Activated T-cell treated with anti-CD3 and anti-CD28 coated beads, Interleukin-2, amount 50 U/mL, for 4 hours (primary cell): ENCODE measurements at places on chromosomes 4 and X. TPM values are rescaled to one million over a fixed set of nuclear protein-coding genes. Genes with fewer than 3 reads are reported as not detected.

The SMR3A gene
- total RNA-seq = not detected

The DMP1 gene
- total RNA-seq = not detected

DNA sequence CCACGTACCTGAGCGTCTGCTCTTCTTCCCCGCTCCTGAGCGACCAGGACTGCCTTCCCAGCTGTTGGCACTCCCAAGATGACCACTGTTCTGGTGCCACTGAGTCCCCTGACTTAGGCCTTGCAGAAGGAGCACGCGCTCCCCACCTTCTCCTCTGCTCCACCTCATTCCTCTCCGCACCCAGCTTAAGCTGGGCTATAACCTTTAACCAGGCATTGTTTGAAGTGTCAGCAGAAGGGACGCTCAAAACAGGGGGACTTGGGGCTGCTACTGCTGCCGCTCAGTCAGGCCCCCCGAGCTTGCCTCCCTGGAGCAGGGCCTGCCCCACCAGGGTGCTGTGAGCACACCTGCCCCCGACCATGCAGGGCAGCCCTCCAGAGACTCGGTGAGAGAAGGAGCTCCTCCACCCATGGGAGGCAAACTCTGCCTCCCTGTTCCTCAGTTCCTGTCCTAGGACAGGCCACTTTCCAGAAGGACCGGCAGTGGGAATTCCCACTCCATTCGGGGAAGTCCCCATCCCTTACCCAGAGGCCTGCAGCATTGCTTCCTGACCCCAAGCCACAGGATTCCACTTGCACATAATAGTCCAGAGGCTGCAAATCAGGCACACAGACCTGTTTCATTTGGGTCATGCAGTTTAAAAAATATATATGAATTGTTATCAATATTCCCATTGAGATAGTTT, 99.7 kb upstream of the ENPP6 start:
- DNase-seq = no peak

DNA sequence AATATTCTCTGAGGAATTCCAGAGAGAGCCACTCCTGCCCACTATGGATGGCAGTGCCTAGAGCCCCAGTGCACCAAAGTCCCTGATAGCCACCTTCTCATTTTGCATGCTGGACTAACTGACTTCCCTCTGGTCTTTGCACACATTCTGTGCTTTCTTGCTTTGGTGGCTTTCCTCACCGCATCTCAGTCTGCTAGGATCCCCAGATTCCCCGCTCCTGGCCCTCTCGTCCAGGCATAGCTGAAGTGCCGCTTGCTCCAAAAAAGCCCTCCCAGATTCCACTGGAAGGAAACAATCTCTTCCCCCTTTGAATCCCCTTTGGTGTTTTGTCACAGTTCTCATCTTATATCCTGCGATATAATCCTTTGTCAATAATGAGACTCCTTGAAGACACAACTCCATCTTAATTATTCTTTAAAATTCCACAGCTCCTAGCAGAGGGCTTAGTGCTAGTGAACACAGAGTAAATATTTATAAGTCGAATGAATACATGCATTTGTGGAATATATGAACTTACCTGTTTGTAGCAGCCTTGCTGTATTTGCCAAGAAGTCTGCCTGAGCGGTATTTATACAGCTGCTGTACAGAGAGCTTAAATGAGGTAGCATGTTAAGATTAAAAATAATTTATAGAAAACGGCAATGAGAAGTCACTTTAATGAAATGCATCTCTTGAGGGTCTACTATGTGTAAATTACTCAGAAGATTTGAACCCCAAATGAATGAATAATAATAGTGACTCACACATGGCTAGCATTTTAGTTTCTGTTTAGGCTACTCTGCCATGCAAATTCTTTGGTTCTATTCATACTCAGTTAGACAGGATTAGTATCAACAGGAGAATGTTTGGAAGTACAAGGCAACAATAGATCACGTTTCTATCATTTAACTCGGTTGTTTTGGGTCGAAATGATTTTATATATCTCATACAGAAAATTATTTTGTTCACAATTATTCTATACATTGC, 421.9 kb upstream of the TENM3 start:
- no peak for DNase-seq

GRCh38 chr4:70178075-70178660, 17.4 kb upstream of the ODAM start:
- no peak for DNase-seq

The TSPAN7 gene
- not detected for total RNA-seq

The AKAP14 gene
- not detected for total RNA-seq

GRCh38 chrX:17792826-17793225, 55.5 kb downstream of the SCML1 start:
- no peak for DNase-seq

The GASK1B gene
- 0.15 TPM for total RNA-seq

DNA sequence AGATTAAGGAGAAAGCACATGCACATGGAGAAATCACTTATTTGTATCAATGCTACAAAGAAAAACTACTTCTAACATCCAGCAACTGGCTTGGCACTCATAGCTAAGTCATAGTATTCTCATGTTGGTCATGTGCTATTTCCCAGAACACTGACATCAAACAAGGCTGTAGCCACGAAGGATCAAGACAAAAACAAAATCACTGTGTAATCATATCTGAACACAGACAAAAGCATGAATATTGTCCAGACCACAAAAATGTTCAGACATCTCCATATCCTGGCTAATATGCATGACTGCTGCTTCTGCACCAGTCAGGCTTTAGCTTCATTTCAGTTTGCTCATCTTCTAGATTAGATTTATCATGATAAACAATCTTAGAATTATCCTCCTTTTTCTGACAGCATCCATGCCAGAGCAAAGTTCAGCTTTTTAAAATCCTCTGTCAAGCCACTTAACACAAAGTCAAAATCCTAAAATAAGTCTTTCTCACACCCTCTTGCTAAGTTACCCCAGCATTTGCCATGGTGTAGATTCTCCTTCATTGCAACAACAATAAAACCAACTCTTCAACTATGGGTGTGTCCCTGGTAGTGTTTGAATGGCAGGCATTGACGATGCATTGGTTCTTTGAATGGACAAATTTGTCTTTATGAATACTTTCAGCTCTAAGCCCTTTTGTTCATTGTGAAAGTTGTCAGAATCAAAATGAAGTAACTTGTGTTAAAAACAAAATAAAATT, 39.1 kb upstream of the NPFFR2 start:
- no peak for DNase-seq

DNA sequence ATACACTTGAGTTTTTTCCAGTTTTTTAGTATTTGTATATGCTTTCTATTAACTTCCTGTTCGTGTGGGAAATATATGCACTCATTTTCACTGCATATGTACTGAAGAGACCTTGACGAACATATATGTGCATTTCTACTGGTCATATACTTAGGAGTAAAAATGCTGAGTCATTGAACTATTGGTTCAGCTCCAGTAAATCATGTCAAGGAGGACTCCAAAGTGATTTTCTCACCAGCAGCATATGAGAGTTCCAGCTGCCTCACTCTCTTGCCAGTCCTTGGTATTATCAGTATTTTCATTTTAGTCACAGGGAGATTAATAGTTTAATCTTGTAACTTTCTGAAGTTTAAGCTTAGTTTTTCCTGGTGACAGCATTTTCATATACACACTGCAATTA, 2750.2 kb downstream of the ARAP2 start:
- no peak for DNase-seq

GRCh38 chr4:169219440-169219839, 51.3 kb downstream of the SH3RF1 start:
- DNase-seq = no peak

The CXorf65 gene
- total RNA-seq = 11.3 TPM

DNA sequence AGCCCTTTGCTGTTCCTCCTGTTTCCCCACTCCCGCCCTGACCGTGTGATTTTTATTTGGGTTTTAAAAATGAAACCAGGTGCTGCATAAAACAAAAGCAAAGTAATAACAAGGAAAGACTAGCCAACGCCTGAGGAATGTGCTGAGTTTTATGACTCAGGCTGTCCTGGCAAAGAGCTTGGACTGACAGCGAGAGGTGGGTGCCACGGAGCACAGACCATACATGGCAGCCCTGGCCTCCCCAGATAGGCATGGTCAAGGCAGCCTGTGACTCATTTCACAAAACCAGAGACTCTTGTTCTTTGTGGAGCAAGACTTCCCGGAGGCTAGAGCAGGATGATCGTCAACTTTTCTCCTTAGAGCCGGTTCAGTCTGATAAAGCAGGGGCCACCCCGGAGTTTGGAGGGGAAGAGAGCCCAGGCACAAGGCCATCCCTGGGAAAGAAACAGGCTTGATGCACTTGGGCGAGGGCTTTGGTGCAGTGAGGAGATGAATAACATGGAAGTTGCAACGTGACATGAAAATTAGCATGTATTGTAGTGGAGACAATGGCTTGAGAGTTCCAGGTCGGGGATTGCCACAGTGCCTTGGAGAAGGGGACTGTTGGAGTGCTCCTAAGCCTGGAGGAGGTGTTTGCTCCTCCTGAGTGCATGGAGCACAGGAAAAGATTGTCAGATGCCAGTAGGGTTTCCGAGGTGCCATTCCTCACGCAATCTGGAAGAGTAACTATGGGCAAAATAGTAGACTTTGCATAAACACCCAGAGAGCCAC, 54.8 kb downstream of the C4orf51 start:
- DNase-seq = no peak

- DNase-seq = no peak
Measured at GRCh38 chr4:149056615-149057014, 614.4 kb upstream of the NR3C2 start.

The TRIM2 gene
- 0.94 TPM for total RNA-seq

DNA sequence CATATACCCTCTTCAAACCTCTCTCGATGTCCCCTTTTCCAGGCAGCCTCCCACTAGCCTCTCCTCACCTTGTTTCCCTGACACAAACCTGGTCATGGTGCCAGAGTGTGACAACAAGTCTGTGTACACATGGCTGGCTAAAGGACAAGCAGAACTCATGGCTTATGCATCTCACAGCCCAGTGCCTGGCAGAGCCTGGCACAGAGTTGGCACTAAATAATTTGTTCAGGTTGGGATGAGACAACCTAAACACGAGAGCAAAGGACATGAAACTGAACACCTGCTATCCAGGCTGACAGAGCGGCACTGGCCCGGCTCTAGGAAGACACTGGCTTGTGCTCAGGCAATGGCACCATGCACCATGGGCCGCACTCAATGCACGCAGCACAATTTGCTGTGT, 48.2 kb upstream of the FGFBP2 start:
- DNase-seq = no peak

The NLGN4X gene
- not detected for total RNA-seq

- no peak for DNase-seq
Measured at GRCh38 chrX:142204522-142205433, at the start of gene MAGEC2. Gene MAGEC2, minus strand, starts transcription at chrX:142205290. Its CDS starts 1,303 bp downstream, at chrX:142203987.

- DNase-seq = no peak
Measured at GRCh38 chr4:54954656-54955388, 170.6 kb downstream of the KDR start.

DNA sequence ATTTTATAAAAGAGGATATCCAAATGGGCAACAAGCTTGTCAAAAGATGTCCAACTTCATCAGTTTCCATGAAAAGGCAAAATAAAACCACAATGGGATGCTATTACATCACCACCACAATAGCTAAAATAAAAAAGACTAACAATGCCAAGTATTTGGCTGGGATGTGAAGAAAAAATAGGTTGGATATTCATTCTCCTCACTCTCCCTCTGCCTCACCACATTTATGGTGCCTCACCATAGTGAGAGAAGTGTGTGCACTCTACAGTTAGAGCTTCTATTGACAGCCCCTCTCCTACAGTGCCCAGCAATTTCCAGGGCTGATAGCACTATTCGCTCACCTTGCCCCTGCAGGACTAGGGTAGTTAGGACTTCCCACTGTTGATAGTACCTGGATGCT, 25.5 kb downstream of the VEGFC start:
- DNase-seq = no peak

DNA sequence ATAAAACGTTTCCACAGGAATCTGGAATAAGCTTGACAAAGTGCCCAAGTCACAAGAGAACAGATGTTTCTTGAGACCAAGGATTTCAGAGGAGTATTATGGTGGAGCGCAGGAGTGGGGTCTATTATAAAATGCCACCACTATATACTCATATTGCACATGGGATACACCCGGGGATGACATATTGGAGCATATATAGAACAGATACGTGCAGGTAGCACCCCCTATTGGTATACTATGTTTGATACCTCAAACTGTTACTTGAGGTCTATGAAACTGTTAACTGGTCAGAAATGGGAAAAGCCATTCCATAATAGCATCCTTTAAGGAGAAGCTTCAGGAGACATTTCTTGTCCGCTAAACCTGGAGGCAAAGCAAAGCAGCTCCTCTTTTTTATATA, 86.0 kb downstream of the PCYT1B start:
- DNase-seq = no peak

- DNase-seq = no peak
Measured at GRCh38 chr4:146267826-146268225, 53.5 kb downstream of the REELD1 start.

DNA sequence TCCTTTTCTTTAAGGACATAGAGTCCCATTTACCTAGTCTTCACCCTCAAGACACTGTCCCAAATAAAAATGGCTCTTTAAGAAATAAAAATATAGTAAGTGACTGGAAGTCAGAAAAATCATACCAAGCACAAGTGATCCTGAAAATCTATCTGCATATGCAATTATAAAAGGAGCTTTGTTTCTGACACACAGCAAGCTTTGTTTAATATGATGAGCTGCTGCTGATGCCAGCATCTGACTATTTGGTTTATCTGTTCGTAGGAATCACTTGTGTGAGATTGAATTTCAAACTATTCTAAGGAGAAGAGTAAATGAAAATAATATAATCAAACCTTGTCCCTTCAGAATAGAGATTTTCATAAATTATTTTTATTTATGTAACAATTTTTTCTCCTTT, 332.4 kb downstream of the PCDH7 start:
- DNase-seq = no peak

GRCh38 chrX:68059469-68059868, 373.8 kb downstream of the OPHN1 start:
- no peak for DNase-seq

GRCh38 chrX:19065535-19065934, 56.7 kb downstream of the ADGRG2 start:
- no peak for DNase-seq

GRCh38 chr4:109648266-109648996, 54.8 kb downstream of the CASP6 start:
- no peak for DNase-seq

- DNase-seq = no peak
Measured at GRCh38 chrX:106862972-106863688, 40.0 kb downstream of the RIPPLY1 start.

GRCh38 chr4:40980318-40980883, 230.6 kb downstream of the NSUN7 start:
- no peak for DNase-seq
